Right lung (tissue), 10 donors: ENCODE measurements at places on chromosomes 5 and 9. TPM values are rescaled to one million over a fixed set of nuclear protein-coding genes. Genes with fewer than 3 reads are reported as not detected.

ARHGEF37 gene
- polyA plus RNA-seq: 5.4 TPM

- DNase-seq: peak; percentile 63
Measured at GRCh38 chr9:90914868-90915483, 113.4 kb downstream of the SYK start.

GRCh38 chr5:173468821-173469251 is 140.6 kb upstream of the STC2 start:
- DNase-seq: no peak

DNA sequence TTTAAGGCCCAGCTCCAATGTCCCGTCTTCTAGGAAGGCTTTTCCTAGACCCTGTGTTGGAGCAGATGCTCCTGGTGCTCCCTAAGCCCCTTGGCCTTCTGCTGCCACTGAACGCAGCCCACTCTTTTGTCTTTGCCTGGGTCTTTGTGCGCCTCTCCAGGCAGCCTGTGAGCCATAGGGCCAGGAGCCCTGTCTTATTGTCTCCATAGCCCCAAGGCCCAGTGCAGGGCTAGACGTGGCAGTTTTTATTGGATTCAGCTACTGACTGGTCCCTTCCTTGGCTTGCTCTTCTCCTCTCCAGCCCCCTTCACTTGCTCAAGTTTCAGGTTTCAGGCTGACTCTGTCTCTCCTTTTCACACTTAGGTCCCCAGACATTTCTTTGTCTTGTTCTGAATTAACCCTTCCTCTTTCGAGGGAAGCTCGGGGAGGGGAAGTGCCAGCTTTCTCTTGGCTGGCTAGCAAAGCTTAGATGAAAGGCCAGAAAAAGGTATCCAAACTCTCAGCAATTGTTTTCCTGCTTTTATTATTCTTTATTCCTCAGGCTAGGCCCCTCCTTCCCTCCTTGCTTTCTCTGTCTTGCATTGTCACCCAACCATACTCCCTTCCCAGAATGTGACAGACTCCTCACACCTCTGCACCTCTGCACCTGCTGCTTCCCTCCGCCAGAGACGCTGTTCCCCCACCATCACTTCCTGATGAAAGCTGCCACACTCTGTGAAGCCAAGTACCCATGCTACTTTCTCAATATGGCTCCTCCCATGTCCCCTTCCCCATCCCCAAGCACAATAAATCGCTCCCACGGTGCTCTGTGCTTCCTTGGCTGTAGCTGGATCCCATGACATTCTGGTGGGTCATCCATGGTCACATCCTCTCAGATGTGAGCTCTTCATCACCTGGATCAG is 101.6 kb upstream of the CPEB4 start:
- no peak for DNase-seq

DNA sequence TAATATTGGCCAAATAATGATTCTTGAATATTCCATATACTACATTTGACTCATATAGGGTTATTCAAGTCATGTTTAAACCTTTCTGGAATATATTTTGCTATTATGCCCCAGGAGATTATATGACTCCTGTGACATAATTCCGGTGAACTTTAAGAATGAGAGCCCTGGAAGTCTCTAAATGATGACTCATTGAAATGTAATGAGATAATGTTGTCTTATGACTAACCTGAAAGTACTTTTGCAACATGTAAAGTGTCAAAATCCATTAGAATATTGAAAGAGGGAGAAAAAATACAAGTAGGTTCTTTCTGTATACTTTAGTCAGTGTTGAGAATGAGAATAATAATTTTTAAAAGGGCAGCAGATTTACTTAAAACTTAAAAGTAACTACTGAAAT is 830.4 kb downstream of the MAT2B start:
- no peak for DNase-seq

BRD9 gene
- polyA plus RNA-seq: 53.8 TPM
